ENCODE measurements at places on chromosomes 7 and 10.

DNA sequence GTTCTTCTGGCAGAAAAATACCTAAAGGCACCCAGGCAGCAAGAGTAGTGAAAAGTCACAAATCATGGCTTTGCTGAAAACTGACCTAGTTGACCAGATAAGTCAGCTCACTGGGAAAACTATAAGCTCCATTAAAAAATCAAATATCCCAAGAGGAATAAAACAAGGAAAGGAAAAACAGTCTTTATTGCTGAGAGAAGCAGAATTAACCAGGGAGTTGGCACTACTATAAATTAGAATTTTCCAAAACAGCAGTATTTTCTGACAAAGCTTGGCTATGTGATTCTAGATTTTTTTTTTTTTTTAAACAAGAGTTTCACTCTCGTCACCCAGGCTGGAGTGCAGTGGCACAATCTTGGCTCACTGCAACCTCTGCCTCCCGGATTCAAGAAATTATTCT, 12.6 kb downstream of the CCDC172 start:
- DNase-seq = no peak

- no peak for DNase-seq
Measured at GRCh38 chr7:155355176-155355575, 57.5 kb downstream of the INSIG1 start.

GRCh38 chr7:45938626-45939302, 17.7 kb upstream of the IGFBP3 start:
- DNase-seq = peak; percentile 64

GRCh38 chr10:25907261-25907660, 26.8 kb upstream of the MYO3A start:
- DNase-seq = peak; percentile 14

- DNase-seq = no peak
Measured at GRCh38 chr7:121003986-121004685, 15.6 kb downstream of the CPED1 start.

GRCh38 chr10:58266003-58266825, 1.5 kb downstream of the IPMK start:
- DNase-seq = no peak

GRCh38 chr10:82020999-82021398, 146.0 kb downstream of the NRG3 start:
- DNase-seq = no peak

DNA sequence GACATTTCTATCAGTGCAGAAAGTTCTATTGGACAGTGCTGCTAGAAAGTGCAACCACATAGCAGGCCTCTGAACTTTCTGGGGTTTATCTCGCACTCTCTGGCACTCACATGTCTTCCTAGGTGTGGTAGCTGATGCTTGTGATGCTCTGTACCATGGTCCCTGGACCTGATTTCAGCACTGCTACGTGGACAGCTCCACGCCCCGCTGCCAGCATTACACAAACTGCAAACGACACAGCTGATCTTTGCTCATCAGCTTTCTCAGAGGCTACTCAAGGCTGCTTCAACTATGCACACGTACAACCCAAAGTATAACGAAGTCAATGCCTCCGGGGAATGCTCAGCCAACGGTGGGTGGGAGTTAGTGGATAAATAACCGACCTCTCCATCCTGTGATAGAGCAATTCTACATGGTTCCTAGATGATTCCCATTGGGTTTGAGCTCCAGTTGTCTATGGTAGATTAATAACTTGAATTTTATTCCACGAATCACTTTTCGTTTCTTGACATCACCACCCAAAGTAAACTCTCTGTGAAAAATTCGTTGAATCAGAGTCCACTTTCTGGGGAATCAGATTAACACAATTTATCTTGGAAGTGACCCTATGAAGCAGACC, 302.5 kb downstream of the ACTR3B start:
- no peak for DNase-seq

DNA sequence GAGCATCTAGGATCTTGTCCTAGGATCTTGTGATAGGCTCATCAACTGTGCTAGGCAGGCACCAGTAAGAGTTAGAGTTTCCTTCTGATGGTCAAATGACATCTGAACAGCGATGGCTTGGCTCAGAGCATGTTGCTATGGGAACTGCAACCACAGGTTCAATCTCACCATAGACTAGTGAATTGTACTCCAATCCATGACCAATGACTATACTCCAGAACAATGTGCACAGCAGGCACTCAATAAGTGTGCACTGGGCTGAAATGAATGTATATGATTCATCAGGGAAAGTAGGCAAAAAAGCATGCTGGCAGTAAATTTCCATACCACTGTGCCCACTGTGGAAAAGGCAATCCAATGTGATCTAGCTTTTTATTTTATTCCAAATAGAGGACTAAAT, 163.6 kb upstream of the HPS1 start:
- DNase-seq = no peak

- no peak for DNase-seq
Measured at GRCh38 chr10:51707821-51708424, 8.5 kb upstream of the CSTF2T start.

- no peak for DNase-seq
Measured at GRCh38 chr10:132452216-132452650, 55.2 kb downstream of the PWWP2B start.

GRCh38 chr7:420142-421093, 99.2 kb downstream of the PDGFA start:
- DNase-seq = no peak

- DNase-seq = no peak
Measured at GRCh38 chr10:46310143-46310514, 23.3 kb downstream of the ANTXRL start.

GRCh38 chr10:34670081-34670480, 145.0 kb downstream of the PARD3 start:
- DNase-seq = no peak

GRCh38 chr10:48249763-48250351, 24.6 kb downstream of the FRMPD2 start:
- peak; percentile 39 for DNase-seq

DNA sequence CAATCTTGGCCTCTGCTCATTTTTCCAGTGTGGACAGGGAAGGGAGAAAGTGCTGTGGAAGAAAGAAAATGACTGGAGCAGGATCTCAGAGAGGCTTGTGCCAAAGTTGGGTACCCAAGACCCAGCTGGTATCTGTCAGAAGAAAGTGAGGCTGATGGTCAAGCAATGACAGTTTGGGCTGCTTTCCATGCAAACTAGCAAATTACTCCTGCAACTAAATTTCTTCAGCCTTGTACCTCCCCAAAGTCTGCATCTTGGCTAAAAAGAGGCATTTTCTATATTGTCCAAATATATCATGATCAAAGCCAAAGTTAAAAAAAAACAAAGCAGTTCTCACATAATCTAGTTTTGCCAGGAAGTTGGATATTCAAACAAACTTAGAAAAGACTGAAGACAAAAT, 208.5 kb upstream of the FRMD4A start:
- DNase-seq = no peak

DNA sequence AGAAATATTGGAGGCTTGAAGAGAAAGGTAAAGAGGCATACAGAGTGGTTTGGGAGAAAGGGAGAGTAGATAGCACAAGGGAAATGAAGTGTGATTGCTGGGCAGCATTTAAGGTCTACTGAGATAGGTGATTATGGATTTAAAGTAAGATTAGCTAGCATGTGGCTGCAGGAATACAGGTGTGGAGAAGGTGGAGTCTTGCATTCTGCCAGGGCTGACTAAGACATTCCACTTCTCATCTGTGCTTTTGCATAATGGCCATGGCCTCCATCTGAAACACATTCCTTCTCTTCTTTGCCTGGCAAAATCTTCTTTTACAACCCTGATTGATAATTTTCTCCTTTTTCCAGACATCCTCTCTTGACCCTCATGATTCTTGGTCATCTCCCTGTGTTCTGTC, 31.6 kb upstream of the PCGF5 start:
- DNase-seq = no peak

Measured in esophagus muscularis mucosa (tissue), 4 donors.